Motor neuron (in vitro differentiated cells): ENCODE measurements at places on chromosomes 4 and X.

GRCh38 chr4:152357206-152357605 is 178.7 kb downstream of the FBXW7 start:
- ATAC-seq: no peak

GRCh38 chrX:18894156-18894555 is 89.8 kb downstream of the PHKA2 start:
- ATAC-seq: no peak

DNA sequence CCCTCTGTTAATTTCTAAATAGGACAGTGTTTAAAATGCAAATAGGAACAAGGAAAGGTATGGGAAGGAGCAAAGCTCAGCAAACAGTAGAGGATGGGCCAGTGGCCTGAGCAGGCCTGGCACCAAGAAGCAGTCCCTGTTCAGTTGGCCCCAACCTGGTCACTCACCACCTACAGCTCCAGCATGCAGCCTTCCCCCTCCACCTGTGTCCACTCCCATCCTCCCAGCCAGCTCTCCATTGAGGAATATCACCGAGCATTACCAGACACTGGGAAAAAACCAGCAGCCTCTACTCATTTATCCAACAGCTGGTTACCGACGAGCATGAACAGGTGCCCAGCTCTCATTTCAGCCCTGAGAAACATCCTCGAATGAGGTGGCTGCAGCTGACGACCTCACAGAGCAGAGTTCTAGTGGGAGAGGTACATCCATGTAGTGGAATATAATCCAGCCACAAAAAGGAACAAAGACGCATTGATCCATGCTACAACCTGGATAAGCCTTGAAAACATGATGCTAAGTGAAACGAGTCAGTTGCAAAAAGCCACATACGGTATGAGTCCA is 25.6 kb downstream of the CD99L2 start:
- ATAC-seq: no peak

GRCh38 chr4:86338989-86339388 is 20.9 kb downstream of the MAPK10 start:
- no peak for ATAC-seq

GRCh38 chrX:2766906-2767305 is 15.1 kb downstream of the XG start:
- no peak for ATAC-seq
